ENCODE measurements at places on chromosomes 12 and 14.

DNA sequence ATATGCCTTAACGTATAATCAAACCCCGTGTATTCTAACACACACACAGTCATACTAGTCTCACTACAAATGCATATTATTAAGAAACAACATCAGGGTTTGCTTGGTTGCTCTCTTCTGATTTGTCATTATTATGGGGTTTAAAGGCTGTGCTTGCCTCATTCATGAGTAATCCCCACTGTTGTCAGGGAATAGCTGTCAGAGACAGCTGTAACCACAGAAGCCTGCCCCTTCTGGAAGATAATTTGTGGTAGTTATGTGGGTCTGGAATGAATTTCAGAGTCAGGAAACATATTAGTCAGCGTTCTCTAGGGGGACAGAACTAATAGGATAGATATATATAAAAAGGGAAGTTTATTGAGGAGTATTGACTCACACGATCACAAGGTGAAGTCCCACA is 456.9 kb upstream of the TMEM132C start:
- peak; percentile 72 for DNase-seq

DNA sequence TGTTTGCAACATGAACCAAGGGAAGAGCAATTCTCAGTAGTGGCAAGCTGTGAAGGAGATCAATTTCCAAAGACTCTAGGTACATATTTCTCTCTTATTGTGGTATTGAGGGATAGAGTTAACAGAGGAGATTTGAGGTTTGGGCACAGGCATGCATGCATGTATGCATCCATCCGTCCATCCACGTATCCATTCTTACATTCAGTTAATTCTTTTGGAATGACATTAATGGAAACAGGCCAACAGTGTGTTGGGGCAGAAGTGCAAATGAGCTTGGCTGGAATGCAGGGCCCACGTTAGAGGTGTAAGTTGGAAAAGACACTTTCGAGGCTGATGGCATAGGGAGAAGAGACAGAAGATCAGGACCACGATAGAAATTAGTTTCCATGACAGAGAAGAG is 216.9 kb upstream of the PELI2 start:
- DNase-seq, result no peak

GRCh38 chr12:42732908-42733411 is 143.4 kb upstream of the PRICKLE1 start:
- no peak for DNase-seq

DNA sequence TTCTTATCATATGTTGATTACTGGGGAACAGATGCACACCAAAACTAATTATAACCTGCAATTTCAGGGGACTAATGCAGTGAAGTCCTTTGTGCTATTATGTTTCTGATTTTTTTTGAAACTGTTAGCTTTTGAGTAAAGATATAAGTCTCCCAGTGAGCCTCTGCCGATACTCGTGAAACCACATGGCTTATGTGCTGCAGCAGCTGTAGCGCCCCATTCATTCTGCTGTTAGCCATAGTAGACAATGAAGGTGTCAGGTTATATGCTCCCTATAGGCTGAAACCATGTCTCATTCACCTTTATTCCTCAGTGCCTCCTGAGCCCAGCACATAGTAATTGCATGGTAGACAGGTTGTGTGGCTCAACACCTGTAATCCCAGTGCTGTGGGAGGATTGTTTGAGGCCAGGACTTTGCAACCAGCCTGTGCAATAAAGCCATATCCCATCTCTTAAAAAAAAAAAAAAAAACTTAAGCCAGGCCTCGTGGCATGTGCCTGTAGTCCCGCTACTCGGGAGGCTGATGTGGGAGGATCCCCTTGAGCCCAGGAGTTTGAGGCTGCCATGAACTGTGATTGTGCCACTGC is 25.0 kb downstream of the GOLGA5 start:
- DNase-seq, result no peak

DNA sequence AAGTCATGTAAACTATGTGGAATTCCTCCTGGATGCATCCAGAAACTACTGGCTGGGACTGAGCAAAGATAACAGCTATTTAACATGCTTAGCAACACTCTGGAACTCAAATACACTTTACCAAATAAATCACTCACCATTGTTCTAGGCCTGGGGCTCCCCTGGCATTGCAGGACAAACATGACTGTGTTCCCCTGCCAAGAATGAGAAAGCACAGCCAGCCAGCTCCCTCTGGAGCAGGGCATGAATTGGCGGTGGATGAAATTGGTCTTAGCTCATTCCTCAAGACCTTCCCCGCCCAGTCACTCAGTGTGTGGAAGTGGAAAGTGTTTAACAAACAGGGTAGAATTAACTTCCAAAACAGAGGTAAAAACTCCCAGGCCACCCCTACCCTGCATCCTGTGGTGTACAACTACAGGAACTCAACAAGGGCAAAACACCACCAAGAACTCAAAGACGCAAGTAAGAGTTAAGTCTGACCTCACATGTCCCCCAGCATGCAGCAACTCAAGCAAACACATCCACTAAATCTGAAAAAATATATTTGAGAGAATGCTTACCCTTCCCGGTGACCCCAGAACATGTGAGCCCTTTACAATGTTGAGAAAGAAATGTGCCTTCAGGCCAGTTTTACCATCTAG is 58.4 kb upstream of the BDKRB2 start:
- DNase-seq, result peak; percentile 82

DNA sequence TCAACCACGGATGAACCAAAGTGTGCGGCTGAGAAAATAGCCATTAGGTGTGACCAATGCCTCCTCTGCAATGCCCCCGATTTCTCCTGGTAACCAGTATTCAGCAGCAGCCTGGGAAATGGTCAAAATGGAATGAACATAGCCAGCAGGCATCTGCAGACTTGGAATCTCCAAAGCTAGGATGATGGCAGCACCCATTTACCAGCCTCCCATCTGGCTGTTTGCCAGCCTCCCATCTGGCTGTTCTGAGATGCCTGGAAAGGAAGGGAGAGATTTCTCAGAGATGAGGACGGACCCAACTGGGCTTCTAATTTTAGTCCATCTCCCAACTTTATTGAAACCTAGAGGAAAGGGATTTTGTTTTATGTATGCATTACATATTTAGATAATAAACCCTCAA is 16.2 kb downstream of the CLMN start:
- peak; percentile 43 for DNase-seq

DNA sequence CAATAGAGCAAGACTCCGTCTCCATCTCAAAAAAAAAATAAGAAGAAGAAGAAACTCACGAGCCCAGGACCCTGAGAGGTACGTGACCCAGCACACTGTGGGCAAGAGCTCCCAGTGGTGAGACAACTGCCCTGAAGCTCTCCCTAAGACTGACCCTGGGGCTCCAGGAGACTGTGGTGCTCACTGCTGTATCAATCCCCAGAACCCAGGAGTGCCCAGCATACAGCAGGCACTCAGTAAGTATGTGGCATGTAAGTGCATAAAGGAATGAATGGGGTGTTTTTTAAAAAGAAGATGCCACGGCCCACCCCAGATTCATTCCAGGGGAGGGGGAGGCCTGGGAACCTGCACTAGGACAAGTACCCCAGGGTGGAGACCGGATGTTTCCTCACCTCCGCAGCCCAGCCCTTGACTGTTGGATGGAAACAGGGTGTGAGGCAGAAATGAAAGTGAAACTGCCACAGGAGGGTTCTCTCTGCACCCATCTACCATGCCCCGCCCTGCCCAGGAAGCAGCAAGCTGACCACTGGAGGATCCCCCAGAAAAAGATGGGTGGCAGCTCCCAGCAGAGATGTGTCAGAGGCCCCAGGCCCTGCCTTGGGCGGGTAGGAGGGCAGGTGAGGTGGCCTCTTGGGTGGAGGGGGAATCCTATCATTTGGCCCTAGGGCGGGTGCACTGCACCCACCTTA is 12.2 kb downstream of the ITPK1 start:
- DNase-seq, result no peak

DNA sequence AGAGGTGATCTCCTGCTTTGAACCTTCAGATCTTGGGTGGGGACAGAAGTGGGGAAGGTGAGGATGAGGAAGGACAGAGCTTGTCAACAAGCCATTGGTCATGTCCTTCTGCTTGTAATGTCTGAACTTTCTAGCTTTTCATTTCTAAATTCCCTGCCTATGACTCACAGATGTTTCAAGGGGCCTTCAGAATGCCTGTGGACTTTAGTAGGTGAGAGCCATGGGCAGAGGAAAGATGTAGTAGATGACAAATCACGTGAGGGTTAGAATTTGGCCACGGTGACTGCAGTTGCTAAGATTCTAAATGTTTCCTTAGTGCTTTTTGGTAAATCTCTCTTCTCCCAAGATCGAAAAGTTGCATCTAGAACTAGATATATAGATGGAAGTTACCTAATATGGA is 18.7 kb upstream of the CREBL2 start:
- DNase-seq, result no peak

- peak; percentile 49 for DNase-seq
These were observed 188.1 kb downstream of the SLC5A8 start for GRCh38 chr12:101021911-101022388.

- peak; percentile 55 for DNase-seq
These were observed 8.5 kb downstream of the LTBR start for GRCh38 chr12:6392504-6392903.

GRCh38 chr14:78186277-78186676 is 16.1 kb downstream of the NRXN3 start:
- no peak for DNase-seq

GRCh38 chr12:54216797-54217661 is 28.2 kb upstream of the SMUG1 start:
- DNase-seq, result peak; percentile 94

- no peak for DNase-seq
These were observed 31.6 kb downstream of the AK7 start for GRCh38 chr14:96423446-96424108.
